ENCODE measurements at places on chromosomes 3 and 15.
A peak's percentile ranks its signal among the peaks of the same experiment; 100 is the strongest.

- no peak for DNase-seq
These were observed 21.6 kb upstream of the SLC6A20 start for GRCh38 chr3:45817831-45818522.

GRCh38 chr3:30476368-30477084 lies 129.9 kb upstream of the TGFBR2 start:
- DNase-seq: no peak

- no peak for DNase-seq
These were observed 29.1 kb upstream of the POLG start for GRCh38 chr15:89363770-89364169.

DNA sequence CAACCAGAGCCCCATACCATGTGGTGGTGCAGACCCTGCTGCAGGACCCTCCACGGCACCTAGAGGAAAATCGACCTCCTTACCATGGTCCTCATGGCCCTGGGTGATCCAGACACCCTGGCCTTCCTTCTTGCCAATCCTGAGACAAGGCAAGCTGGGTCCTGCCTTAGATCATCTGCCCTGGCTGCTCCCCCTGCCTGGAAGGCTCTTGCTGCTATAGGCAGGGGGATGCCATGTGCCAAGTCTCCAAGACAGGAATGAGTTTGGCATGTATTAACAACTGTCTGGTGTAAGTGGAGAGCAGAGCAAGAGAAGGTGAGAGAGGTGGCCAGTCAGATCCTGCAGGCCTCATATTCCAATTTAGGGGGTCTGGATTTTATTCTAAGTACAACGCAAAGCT lies 7.5 kb downstream of the HEG1 start:
- no peak for DNase-seq

DNA sequence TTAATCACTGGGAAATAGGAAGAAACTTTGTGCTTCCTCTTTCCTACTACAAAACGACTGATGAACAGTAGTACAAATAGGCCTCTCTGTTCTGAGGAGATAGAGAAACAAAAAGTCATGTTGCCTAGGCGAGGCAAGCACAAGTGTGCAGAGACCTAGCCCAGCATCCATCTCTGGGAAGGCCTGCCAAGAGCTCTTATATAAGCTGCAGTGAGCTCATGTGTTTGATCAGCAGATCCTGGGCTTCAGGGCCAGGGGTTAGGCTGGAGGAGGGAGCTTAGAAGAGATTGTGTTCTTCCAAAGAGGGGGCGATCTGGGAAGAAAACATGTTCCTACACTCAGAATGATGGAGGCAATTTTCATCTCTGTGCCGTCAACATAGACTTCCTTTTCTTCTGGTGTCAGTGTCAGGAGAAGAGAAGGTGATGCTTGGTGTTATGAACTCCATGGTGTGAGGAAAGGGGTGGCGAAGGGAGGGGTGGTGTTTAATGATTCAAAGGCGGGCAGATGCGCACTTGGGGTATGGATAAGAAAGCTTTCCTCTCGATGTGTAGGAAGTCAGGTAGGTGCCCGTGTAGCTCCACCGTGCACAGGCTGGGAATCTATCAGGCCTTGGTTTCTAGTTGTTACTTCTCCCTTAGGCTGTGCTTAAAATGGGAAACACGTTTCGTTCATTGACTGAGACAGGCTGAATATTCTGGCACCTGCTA lies 29.5 kb upstream of the ETV5 start:
- DNase-seq: no peak

DNA sequence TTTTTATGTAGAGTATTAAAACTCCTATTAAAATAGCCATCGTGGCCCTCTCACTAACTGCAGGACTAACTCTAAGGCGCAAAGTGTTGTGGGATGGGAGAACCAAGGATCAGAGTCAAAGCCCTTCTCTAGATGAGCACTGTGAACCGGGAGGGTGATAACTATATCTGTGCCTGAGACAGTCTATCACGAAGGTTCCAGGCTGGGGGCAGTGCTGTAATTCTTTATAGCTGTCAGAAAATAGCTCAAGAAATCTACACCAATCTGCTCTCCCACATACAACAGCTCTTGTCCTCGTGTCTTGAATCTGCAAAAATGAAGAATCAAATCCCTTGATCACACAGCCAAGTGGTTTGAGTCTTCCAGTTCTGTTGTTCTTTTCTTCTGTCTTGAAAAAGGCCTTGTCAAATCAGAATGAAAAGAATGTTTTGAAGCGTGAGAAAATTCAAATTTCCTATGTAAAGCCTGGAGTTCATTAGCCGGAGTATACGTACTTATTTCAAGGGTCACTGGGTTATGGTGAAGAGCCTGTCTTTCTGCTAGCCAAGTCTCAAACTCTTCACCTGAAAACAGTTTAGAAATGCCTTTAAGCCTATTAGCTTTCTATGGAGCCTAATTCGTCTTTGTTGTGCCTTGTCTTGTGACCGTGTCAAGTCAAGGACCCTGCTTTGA lies 185.3 kb upstream of the NECTIN3 start:
- DNase-seq: no peak

DNA sequence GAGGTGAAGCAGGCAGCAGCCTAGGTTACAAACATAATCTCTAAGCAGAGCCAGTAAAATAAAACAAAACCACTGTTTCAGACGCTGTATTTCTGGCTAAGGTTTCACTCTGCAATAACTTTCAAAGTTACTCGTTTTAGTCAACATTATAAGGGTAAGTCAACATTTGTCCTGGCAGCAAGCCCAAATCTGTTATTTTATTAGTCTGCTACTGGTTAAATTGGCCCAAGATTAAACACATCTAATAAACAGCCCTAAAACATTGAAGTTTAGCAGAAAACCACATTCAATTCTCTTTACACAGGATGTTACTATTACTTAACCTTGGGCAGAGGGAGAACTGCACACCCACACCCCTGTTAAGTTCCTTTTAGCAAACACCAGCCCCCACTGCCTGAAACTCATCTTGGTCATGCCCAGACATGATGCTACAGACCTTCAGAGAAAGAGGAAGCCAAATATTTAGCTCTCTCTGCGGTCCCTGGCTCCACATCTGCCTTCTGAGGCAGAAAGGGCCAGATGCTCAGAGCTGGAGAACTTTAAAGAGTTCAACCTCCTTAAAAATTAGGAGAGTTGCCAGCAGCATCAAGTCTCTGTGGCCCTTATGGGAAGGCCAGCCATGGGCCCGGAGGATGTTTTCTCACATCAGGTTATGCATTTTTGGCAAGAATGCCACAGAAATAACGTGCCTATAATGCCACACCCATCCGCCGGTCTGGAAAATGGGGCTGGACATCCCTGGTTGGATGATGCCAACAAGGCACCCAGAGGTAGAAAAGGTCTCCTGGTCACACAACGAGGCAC lies 17.9 kb downstream of the ARHGEF3 start:
- DNase-seq: peak; percentile 73

GRCh38 chr15:96583671-96584070 lies 253.2 kb downstream of the NR2F2 start:
- no peak for DNase-seq

DNA sequence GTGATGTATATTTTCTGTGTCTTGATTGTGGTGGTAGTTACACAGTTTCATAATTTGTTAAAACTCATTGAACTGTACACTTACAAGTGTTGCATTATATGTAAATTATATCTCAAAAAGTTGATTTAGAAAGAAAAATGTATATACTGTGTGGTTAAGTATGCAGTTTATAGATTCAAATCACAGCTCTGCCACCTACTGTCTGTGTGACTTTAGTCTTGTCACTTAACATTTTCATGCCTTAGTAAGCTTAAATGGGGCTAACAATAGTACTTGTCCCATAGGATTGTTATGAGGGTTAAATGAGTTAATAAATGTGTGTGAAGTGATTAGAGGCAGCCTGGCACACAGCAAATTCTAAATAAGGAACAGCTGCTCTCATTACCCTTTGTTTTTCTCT lies 120.9 kb upstream of the P2RY1 start:
- no peak for DNase-seq

DNA sequence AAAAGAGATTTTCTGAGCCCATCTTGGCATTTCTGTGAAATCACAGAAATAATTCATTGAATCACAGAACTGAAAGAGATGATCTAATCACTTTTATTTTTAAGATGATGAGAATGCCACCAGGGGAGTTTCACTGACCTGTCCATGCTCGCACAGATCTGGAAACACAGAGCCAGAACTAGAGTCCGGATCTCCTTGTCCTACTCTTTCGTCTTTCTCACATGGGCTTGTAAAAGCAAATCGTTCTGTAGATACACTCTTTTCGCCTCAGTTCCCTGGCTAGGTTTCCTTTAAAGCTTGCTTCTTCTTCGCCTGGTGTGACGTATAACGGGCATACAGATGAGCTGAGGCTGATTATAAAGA lies 122.5 kb upstream of the SPRED1 start:
- DNase-seq: no peak

DNA sequence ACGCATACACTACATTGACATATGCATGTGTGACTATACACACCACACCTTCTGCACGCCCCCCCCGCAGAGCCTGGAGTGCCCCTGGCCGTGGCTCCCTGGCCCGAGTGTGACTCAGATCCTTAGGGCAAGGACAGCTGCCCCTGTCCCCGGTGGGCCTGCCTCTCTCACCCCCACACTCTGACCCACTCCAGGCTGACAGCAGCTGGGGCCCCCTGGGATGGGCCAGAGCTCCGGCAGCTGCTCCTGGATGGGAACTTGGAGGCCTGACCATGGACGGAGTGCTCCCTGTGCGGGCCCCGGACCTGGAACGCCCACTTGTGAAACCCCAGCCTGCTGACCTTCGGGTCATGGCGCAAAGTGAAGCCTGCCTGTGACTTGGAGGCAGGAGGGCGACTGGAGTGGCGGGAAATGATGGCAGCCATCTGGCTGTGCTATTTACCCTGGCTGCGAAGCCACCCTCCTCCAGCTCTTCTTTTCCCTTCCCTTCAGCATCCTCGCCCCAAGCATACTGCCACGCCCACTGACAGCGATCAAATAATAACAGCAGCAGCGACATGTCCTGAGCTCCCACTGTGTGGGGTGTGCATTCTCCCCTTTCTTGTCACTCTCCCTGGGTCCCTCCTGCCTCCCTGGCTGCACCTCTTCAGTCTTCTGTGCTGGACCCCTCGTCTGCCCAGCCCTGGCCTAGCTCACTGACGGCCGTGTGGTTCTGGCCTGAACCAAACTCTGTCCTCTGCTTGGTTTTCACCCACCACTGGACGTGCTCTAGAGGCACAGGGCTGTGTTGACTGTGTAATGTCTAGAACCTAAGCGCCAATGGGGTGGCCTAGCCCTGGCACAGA lies 90.7 kb upstream of the MEF2A start:
- no peak for DNase-seq

- no peak for DNase-seq
These were observed 34.3 kb downstream of the ZXDC start for GRCh38 chr3:126441256-126441880.

DNA sequence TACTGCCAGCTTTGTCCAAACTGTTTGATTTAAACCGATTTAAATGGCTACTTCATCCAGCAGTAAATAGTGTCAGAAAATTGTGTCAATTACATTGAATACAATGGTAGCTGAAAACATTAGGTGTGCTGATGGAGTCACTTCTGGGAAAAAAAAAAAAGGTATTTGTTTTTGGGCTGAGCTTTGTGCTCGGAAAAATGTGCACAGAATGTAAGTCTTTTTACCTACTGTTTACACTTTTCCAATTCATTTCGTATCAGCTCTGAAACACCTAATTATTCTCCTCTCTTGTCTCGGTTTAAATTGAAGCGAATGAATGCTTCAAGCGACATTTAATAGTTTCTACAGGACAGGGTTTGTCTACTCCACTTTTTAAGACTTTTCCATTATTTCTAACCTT lies 1078.4 kb downstream of the ROBO1 start:
- DNase-seq: no peak

- DNase-seq: no peak
These were observed 284.9 kb downstream of the UACA start for GRCh38 chr15:70478251-70478990.

DNA sequence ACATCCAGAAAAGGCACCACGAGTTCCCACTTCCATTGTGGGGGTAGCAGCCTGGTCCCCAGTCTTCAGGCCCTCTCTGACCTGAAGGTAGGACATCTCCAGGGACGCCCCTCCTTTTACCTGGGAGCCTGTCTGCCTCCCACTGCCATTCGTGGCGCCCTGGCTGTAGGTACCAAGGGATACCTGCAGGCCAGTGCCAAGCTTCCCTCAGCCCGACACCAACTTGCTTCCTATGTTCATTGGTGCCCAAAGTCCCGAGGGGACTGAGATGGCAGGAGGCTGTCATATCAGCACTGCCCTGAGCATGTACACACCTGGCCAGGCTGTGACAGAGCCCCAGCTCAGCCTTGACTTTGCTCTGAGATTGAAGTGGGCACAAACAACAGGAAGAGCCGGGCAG lies 137.3 kb upstream of the CNTN3 start:
- DNase-seq: no peak

DNA sequence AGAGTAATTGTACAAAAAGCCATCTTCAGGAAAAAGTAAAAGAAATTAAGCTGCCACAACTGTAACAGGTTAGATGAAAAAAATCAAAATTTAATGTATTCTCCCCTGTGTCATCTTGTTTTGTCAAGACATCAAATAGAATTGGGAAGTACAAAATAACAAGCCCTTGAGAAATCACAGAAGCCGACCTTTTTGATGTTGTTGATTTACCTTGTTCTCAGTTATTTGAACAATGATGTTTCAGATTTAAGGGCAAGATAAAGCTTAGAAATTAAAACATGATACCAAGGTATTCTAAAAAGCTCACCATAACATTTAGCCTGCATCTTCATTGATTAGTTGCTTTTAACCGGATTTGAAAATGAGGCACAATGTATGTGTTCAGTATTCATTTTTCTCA lies 523.0 kb downstream of the FOXP1 start:
- no peak for DNase-seq

DNA sequence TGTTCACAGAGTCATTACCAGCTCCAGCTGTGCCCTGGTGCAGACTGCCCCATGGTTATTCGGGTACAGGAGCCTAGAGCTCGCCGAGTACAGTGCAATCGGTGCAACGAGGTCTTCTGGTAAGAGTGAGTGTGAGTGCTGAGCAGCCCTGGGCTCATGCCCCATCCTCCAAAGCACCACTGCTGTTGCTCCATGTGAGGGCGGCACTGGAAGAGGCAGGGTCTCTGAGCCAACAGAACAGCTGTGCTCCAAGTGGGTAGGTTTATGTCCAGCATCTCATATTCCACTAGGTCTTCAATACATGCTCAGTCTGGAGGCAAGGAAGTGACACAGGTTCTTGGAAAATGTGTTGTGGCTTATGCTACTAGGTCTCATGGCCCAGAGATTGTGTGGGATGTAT lies 19.5 kb upstream of the P4HTM start:
- no peak for DNase-seq

GRCh38 chr3:71710906-71711494 lies 14.2 kb downstream of the EIF4E3 start:
- DNase-seq: no peak

DNA sequence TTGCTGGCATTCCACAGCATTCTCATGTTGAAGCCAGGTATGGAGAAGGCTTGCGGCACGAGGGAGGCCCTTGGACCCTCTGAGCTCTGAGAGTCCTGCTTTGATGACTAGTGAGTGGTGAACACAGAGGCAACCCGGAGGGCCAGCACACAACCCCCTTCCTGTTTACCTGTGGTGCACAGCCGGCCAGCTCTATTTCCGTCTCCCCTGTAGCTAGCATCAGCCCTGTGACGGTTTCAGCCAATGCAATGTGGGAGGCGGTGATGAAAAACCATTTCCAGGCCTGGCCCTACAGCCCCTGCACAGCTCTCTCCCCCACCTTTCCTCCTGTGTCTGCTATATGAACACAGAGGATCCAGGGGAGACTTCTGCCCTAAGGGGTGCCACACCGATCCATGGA lies 76.8 kb upstream of the KLHL25 start:
- no peak for DNase-seq

Data from activated naive CD8-positive, alpha-beta T cell treated with anti-CD3 and anti-CD28 coated beads for 36 hours (primary cell).